ENCODE measurements at places on chromosomes 6 and 20.

GRCh38 chr6:37463110-37463509, 30.1 kb downstream of the CMTR1 start:
- no peak for DNase-seq

- no peak for DNase-seq
Observed at GRCh38 chr6:32947552-32948465, 5.1 kb downstream of the HLA-DMA start.

- no peak for DNase-seq
Observed at GRCh38 chr20:25160897-25161296, 34.6 kb upstream of the ENTPD6 start.

GRCh38 chr6:155881826-155882526, 426.3 kb upstream of the NOX3 start:
- DNase-seq = no peak

GRCh38 chr20:46807998-46808397, 86.6 kb upstream of the EYA2 start:
- DNase-seq = no peak

GRCh38 chr20:2983508-2983907, 59.9 kb upstream of the GNRH2 start:
- no peak for DNase-seq

- no peak for DNase-seq
Observed at GRCh38 chr6:170037541-170038250, 253.2 kb downstream of the DLL1 start.

- DNase-seq = no peak
Observed at GRCh38 chr20:6769903-6770785, 2.7 kb downstream of the BMP2 start.

DNA sequence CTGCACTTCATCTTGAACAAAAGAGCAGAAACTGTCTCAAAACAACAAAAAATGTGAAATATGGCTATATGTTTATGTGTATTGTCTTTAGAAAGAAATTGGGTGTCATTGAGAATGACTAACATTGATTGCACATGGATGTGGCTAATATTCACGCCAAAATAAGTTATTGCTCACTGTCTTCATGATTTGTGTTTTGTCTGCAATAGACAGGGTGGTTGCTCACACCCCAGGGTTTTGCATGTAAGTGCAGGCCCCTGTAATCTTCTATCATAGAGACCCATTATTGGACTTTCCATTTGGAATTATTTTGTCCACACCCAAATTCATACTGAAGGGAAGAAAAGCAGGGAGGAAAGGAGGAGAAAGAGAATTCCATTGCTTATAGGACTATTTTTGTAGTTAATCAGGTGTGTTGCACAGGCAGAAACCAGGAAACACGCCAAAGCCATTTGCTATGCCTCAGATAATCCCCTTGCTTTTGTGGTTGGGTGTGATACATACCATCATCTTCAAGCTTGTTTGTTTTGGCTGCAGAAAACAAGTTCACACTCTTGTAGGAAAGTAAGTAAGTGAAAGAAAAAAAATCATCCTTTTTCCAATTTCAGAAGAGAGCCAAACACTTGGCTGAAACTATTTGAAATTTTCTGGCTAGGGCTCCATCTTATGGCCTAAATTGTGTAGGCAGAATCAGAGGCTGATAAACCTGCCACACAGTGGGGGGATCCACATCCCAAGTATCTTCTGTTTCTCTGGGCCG, 214.1 kb downstream of the COL12A1 start:
- DNase-seq = no peak

DNA sequence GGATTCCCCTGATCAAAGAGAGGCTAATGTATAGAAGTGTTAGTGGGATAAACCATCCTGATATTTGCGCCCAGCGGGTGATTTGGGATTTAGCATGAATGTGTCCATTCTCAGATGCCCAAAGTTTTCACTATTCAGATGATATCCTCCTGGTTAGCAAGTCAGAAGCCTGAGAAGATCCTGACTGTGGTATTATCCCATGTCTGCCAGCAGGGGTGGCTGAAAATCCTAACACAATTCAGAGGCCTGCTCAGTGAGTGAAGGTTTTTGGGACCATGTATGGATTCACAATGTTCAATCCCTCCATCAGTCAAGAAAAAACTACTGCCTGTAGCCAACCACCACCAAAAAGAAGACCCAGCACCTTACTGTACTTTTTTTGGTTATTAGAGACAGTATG, 34.1 kb upstream of the SPACA1 start:
- no peak for DNase-seq

- DNase-seq = no peak
Observed at GRCh38 chr6:130529569-130530149, 163.8 kb downstream of the TMEM200A start.

DNA sequence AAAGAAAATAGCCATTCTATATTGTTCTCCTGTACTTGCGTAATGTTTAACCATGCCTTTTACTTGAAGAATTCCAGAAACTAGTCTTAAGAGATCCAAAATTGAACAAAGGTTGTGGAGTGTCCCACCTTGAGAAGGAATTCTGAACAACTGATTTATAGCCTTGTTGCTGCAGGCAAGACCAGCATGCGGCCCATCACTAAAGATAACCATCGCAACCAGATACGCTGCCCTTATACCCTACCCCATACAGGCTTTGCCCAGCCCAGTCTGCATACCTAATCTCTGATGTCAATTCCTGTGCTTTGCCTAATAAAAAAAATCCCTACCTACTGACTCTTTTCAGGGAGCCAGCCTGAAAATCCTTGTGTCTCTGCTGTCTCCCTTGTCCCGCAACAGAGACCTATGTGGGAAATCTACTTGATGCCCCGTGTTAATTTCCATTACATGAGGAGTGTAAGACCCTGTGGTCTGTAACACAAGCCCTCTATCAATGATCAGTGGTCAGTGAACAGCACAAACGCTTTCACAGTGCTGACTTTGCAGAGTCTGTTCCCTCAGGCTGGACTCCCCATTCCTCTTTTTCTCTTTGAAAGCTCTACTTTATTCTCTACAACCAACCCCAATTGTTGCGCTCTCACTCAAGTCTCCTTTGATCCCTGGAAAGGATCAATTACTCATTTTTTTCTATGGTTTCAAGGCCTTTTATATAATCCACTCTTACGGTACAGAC, 125.7 kb upstream of the BTBD3 start:
- no peak for DNase-seq

- DNase-seq = no peak
Observed at GRCh38 chr6:46926481-46926880, 4.7 kb upstream of the ADGRF5 start.

GRCh38 chr6:16344756-16345155, 106.4 kb downstream of the GMPR start:
- no peak for DNase-seq

GRCh38 chr6:159978291-159979135, 9.6 kb downstream of the IGF2R start:
- no peak for DNase-seq

GRCh38 chr6:117840541-117840983, 66.5 kb upstream of the SLC35F1 start:
- DNase-seq = no peak

- peak; percentile 52 for DNase-seq
Observed at GRCh38 chr6:155418017-155418761, 37.5 kb downstream of the NOX3 start.

GRCh38 chr6:14180609-14181008, 63.0 kb downstream of the CD83 start:
- no peak for DNase-seq

GRCh38 chr6:135087803-135088202, 33.2 kb upstream of the HBS1L start:
- no peak for DNase-seq

DNA sequence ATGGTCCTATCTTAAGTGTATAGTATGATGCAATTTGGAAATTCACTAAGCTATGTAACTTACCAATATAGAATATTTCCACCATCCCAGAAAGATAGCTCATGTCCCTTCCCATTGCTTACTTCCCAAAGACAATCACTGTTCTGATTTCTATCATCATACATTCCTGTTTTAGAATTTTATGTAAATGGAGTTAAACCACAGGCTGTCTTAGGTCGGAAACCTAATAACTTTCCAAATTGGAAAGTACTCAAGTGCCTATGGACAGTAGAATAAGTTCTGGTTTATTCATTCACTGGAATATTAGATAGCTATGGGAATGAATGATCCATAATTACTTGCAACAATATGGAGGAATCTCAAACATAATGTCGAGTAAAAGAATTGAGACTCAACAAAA, 20.1 kb downstream of the ENPP3 start:
- DNase-seq = no peak

GRCh38 chr20:20248620-20249200, 119.2 kb upstream of the INSM1 start:
- DNase-seq = no peak

DNA sequence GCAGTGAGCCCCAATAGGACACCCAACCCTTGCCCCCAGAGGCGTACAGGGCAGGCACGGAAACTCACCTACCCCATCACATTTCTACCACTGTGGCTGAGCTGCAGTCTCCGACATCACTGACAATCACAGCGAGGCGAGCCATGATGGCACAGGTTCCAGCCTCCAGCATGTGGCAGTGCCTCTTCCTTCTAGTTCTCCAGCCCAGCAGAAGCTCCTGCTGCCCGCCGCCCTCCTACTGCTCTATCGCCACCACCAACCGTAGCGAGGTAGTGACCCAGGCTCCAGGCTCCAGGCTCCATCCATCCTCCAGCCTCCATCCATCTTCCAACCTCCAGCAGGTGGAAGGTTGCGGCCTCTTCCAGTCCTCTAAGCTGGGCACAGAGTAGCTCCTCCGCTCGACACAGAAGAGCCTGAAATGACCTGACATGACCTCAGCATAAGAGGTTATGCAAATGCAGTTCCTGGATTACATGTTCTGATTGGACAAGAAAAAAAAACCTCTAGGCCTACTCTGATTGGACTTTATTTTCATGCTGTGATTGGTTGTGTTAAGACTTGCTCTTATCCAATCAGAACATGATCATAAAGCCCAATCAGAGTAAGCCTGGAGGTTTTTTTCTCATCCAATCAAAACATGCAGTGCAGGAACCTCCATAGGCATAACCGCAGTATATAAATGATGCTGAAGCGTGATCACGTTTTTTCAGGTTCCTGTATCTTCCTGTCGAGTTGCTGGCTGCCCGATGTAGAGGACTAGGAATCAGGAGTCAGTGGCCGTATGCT, 438.9 kb upstream of the ZNF337 start:
- DNase-seq = no peak

GRCh38 chr20:54469293-54469692, 6.1 kb upstream of the DOK5 start:
- DNase-seq = no peak

DNA sequence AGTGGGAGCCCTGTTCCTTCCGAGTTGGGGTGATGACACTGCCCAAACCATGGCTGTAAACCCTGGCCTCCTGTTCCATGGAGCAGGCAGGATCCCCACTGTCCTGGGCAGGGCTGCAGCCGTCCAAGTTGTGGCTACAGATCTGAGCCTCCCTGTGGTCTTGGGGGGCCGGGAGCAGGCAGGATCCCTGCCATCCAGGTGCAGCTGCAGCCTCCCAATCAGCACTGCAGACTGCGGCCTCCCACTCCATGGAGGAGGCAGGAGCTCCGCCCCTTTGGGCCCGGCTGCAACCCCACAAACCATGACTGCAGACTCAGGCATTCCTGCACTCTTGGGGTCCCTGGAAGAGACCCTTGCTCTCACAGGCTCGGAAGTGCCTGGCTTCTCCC, 872.1 kb upstream of the GJE1 start:
- DNase-seq = no peak

DNA sequence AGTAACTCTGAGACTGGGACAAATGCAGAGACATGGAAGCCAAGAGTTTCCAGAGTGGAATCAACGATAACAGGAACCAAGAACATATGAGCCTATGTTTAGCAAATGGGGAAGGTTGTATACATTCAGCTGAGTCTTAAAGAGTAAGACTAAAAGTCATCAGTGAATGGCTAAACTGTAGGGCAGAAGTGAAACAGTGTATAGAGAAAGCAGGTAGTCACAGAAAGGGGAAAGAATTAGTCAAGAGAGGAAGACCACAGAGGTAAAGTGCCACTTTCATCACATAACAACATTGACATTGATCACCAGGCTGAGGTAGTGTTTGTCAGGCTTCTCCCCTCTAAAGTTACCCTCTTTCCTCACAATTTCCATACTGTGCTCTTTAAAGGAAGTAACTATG, 306.5 kb upstream of the SPTLC3 start:
- DNase-seq = no peak

DNA sequence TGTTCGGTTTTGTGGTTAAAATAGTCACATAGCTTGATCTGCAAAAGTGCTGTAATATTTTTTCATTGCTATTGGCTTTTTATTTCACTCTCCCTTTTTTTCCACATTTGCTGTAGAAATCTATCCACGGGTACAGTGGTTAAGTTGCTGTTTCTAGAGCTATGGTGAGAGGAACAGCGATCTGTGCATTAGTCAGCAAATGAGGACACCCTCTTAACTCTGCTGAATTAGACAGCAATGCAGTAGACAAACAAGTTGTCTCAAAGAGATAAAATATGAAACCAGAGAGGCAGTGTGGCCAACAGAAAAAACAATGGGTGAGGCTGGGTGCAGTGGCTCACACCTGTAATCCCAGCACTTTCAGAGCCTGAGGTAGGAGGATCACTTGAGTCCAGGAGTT, 17.6 kb upstream of the SYNJ2 start:
- no peak for DNase-seq

DNA sequence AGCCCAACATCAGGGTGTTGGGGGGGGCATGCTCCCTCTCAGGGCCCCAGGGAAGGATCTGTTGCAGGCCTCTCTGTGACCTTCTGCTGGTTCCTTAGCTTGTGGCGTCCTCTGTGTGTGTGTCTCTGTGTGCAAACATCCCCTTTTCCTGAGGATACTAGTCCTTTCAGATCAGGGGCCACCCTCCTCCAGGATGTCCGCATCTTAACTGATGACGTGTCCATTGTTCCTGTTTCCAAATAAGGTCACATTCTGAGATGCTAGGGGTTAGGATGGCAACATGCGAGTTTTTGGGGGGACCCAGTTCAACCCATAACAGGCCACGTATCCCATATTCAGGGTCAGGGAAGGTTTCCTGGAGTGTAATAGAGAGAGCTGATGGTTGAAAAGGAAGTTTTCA, 40.9 kb downstream of the GMPR start:
- no peak for DNase-seq

DNA sequence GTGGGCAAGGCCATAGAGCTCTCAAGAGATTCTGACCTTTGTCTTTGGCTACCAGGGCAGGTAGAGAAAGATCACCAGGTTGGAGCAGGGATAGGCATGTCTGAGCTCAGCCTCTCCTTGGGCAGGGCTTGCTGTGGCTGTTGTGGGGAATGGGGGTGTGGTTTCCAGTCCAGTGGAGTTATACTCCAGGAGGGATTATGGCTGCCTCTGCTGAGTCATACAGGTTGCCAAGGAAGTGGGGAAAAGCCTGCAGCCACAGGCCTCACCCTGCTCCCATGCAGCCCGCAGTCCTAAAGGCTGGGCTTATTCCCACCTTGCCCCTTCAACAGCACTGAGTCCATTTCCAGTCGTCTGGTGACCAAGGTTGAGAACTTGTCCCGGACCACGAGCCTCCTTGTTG, 21.9 kb downstream of the MEP1A start:
- DNase-seq = no peak

- DNase-seq = no peak
Observed at GRCh38 chr6:154682633-154683125, 50.5 kb upstream of the SCAF8 start.

DNA sequence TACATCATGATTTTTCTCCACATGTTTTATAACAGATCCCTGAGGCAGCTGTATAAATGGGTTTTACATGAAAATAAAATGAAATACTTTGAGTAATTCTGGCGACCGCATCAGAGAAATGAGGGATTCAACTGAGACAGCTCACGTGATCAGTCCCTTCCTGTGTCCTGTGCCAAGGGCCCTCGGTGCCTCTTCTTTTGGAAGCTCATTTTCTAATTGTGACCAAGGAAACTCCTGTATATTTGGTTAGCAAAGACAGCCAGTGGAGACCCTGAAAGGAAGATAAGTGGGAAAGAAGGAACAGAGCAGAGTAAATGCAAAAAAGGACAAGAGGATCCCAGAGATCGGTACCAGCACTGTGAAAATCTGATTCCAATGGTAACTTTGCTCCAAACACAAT, 129.9 kb downstream of the FYN start:
- DNase-seq = no peak

Data from stimulated activated CD4-positive, alpha-beta T cell treated with anti-CD3 and anti-CD28 coated beads, Interleukin-12 subunit alpha, Interleukin-12 subunit beta, amount 100 ng/mL, for 48 hours (primary cell).